Stimulated activated CD4-positive, alpha-beta T cell treated with anti-CD3 and anti-CD28 coated beads, Interleukin-1b, Interleukin-23, amount 100 ng/mL, for 48 hours (primary cell): ENCODE measurements at places on chromosomes 7 and 10.
A peak's percentile ranks its signal among the peaks of the same experiment; 100 is the strongest.

- DNase-seq = peak; percentile 25
These were observed 9.8 kb upstream of the FXYD4 start for GRCh38 chr10:43361547-43362190.

- DNase-seq = no peak
These were observed 347.9 kb upstream of the MEOX2 start for GRCh38 chr7:16034353-16034752.

DNA sequence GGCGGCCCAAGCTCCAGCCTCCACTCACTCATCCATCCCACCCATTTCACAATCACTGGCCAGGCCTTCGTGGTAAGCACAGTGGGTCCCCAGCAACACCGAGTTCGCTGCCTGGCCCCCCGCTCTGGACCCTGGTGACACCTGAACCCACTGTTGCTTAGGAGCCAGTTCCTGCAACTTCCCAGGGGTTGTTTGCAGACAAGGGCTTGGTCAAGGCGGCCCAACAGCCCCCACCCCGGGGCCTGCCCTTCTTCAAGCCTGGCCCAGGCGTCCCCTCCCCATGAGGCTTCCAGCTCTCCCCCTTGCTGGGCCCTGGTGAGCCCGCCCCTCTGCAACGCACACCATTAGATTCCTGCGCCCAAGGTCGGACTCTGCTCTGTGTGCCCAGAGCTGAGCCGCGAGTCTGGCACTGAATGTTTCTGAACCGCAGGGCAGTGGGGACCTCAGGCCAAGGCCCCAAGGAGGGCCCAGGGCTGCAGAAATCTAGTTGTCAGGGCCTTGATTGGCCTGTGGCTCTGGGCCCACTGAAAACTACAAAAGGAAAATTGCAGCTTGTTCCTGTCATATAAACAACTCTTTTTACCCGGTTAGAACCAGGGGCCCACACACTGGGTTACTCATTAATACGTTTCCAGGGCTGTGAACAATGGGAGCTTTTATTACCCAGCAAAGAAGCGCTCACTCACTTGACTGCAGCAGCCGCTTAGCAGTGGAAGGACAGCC is 2.1 kb upstream of the COX19 start:
- DNase-seq = no peak

- DNase-seq = no peak
These were observed 114.3 kb downstream of the SEMA3C start for GRCh38 chr7:80804589-80804988.

DNA sequence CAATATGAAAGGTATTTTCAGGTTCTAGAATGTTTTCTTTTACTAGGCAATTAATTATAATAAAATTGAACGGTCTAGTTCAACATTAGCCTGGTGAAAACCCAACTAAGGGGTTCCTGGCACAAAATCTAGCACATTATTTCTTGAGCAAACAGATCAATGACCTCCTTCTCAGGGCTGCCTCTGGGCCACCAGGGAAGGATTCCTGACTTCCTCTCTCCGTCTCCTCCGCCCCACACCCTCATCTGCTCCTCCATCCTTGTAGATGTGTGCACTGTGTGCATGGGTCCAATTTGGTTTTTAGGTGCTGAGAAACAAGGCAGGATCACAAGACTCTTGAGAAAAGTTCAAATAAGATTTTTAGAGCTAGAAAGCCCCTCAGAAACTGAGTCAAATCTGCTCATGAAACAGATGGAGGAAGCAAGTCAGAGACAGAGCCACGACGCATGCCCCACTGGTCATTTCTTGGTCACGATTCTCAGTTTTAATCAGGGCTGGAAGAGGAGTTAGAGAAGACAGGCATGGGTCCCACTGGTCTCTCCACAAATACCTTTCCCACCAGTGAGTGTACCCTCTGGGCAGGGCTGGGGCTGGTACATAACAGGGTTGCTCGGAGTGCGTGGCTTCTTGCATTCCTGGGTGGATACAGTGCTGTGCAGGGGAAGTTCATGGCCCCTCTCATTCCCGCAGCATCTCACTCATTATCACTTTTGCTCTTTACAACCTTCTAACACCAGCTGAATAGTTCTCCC is 3.8 kb downstream of the TRPV6 start:
- no peak for DNase-seq

DNA sequence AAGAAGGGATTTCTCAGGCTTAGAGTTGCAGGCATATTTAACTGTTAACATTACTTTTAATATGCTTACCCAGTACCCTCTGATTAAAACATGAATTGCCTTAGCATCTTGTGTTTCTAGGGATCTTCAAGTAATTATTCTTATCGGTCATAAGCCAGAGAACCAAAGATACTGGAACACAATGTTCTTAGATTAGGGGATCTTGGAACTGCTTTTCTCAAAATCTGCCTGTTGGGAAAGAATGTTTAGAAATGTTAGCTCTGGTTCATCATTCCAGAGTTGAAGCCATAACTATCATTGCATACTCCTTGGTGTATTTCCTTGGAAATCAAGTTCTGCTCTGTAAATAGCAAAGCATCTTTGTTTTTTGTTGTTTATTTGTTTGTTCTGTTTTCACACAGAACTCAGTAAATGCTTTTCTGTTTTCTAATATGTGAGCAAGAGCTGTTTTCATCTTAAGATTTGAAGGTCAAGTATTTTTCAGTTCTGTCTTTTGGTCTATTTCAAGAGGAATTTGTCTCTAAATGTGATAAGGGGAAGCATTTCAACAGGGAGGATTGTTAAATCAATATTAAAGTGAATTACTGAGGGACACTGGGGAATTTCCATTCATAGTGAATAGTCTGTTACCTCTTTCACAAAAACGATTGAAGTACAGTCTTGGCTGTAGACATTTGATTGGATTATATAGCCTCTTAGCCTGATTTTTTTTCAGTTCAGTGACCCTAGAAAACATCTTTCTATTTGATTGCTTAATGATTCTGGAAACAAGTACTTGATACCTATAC is 103.2 kb upstream of the CYP26C1 start:
- no peak for DNase-seq

GRCh38 chr7:29956487-29956836 is 33.1 kb downstream of the SCRN1 start:
- no peak for DNase-seq
